Naive thymus-derived CD8-positive, alpha-beta T cell (primary cell): ENCODE measurements at places on chromosomes 1 and 21.

DNA sequence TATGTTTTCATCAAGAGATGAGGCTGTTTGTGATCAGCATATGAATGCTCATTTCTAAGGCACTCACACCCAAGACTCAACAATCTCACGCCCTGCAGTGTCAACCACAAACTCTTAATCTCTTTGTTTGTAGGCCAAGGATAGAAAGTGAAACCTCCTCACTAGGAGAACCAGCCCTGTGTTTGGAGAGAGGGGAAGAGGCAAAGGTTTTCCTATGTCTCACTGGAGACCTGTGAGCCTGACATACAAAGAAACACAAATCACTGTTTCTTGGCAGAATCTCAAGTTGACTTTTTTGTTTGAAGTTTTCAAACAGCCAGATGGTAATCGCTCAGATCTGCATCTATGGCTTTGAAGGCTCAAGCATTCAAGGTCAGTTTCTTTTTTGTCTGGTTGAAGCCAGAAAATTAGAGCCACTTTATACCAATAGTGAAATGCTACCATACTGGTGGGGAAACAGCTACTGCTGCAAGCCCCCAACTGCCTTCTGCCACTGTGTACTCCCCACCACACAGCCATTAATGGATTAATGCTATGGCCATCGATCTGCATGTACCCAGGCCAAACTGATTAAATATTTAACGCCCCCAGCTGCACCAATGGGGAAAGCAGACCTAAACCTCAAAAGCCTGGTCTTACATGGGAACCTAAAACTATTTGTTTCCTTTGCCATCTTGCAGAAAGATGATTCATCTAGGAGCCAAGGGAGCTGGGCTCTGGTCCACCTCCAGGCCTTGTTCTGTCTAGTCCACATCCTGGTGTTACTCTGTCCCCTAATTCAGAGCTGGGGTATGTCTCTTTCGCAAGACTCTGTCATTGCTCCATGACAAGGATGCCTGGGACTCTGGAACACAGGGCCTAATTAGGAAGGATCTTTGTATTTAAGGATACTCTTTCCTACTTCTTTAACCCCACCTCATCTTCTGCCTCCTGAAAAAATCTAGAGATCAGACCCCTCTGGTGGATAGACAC is 16.3 kb downstream of the PDZK1 start:
- no peak for DNase-seq

GRCh38 chr1:37306461-37306860 is 167.9 kb upstream of the ZC3H12A start:
- DNase-seq, result no peak

DNA sequence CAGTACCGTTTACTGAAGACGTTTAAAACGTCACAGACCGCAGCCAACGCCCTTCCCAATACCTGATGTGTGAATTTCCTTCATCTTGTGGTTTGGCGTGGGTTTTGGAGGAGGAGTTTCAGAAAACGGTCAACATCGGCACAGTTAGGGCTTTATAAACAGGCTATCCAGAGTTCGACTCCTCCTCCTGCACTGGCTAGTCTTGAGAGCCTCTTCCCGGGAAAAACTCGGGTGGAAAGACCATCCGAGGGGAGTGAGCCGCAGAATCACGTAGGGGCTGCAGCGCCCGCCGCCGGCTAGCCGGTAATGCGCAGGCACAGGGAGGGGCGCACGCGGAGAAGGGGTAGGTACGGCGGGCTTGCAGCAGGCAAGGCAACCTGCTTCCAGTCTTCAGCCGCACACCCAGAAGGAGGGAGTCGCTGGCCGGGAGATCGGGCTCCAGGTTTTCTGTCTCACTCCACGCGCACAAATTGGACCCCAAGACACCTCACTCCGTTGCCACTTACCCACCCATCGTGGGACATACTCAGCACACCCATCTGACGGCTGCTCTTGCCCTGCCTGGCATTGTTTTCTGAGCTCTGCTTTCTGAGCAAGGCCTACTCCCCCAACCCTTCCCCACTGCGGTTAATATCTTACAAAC is 25.4 kb downstream of the SLC19A2 start:
- DNase-seq, result peak; percentile 4

GRCh38 chr1:173414539-173415226 is 62.5 kb upstream of the PRDX6 start:
- no peak for DNase-seq

- no peak for DNase-seq
Observed at GRCh38 chr1:57820356-57821095, 396.7 kb upstream of the DAB1 start.

GRCh38 chr21:30248844-30249243 is 32.9 kb upstream of the CLDN8 start:
- no peak for DNase-seq

DNA sequence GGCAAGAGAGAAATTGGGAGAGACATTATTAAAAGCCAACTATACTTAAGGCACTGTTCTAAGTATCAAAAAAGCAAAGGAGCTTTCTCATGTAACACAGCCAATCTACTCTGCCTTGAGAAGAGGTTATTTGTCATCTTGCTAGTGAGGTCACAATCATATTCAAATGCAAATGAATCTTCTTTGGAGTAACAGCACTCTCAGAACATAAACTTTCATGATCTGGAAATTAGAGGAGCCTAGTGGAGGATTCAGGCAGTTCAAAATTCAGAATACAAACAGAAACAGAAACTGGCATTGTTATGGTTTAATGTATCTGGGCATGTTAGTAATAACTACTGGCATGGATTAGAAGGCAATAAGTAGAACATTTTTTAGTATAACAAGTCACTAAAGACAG is 57.4 kb downstream of the ARID4B start:
- DNase-seq, result no peak

DNA sequence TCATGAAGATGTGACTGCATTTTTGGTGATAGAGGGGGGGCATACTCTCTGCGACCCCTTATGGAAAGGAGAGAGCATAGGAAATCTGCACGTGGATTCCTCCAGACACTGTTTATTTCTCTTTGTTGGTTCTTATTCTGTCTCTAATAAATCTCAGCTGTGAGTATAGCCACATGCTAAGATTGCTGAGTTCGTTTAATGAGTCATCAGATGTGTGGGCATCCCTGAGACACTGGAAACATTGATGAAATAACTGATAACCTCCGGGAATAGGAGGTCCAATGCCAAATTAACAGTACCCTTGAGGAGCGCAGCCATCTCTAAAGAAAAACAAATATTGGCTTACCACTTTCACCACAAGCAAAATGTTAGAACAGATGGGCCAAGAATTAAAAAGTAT is 880.2 kb upstream of the NEGR1 start:
- DNase-seq, result no peak

GRCh38 chr1:30064547-30064946 is 658.8 kb downstream of the MATN1 start:
- no peak for DNase-seq

GRCh38 chr1:4019606-4020331 is 119.7 kb upstream of the C1orf174 start:
- DNase-seq, result no peak

GRCh38 chr1:22437573-22437972 is 14.1 kb upstream of the ZBTB40 start:
- DNase-seq, result no peak

DNA sequence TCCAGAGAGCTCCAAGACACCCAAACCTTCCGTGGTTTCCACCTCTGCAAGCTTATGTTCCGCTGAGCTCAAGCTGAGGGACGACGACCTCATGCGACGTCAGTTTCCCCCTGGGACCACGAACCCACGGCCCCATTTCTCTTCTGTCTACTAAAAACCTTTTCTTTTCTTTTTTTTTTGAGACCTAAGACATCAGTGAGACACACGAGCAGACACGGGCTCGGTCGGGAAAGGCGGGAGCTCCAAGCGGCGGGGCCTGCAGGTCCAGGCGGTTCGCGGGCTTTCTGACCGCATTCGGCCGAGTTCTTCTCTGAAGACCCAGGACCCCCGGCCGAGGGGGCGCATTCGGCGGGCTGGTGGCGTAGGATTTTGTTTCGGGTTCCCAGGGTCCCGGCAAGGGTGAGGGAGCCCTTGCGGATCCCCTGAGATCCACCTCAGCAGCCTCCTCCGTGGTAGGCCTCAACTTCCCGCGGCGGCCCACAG is 402 bp downstream of the C21orf58 start:
- no peak for DNase-seq
